Ammon's horn (tissue), 1 donor: ENCODE measurements at places on chromosomes 6 and 20.

DNA sequence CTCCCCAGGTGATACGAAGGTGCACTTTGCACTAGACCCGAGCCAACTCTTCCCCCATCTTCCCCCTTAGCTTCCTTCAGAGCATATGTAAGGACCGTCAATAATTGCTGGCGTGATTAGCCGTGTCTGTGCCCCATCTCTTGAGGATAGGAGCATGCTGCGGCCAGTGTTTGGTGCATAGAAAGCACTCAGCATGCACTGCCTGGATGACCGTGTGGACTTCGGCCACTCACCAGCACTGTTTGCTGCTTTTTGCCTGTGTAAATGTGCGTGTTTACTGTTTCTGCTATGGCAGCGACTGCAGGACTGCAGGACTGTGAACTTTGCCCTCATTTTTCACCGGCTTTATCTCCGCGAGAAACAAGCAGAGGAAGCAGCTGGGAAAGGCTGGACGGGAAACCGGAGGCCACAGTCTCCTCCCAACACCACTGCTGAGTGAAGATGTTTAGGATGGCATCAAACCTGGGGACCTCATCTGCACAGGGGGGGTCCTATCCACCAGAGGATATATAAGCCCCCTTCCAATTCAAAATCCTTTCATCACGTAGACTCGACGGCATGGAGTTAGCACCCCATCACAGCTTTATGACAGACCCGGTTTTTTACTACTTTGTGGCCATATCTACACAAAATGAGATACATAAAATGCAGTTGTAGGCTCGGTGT, 150.6 kb upstream of the AFDN start:
- no peak for DNase-seq

DNA sequence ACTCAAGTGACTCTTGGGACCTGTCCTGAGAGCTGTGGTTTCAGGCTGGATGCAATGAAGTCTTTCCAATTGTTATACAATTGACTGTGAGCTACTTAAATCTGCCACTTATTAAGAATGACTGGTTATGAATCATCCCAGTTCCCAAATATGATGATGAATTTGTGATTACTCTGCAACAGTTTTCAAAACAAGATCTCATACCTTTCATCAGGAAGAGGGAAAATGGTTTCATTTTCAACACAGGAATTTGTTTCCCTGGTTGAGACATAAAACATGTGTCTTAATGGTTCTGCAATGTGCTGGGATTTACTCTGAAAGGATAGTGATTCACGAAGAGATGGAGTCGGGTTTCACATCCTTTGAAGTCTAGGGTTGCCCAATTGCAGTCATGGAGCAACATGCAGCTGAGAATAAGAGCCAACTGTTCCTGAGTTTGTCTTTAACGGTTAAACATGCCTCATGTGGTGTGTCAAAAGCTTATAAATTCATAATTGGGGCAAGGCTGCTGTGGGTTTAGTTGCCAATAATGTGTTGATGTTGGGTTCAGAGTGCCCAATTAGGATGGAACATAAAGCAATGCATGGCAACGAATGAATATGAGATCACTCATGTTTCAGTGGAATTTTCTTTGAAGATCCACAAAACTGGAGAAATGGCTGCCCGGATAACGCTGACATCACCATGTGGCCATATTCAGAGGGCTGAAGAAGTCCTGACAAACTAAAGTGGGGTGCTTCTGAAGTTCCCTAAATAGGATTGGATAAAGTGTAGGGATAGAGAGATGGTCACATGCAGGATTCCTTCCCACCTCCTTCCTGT, 41.0 kb downstream of the CYP24A1 start:
- no peak for DNase-seq

- DNase-seq = no peak
Measured at GRCh38 chr6:89518352-89519055, 85.6 kb downstream of the ANKRD6 start.

DNA sequence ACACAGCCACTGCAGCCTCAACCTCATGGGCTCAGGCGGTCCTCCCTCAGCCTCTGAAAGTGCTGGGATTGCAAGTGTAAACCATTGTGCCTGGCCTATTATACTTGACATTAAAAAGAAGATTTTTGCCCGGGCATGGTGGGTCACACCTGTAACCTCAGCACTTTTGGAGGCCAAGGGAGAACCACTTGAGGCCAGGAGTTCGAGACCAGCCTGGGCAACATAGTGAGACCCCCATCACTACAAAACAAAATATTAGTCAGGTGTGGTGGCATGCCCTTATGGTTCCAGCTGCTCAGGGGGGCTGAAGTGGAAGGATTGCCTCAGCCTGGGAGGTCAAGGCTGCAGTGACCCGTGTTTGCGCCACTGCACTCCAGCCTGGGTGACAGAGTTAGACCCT, 42.4 kb downstream of the FAM217A start:
- no peak for DNase-seq

GRCh38 chr20:61937146-61937962, 128.3 kb downstream of the TAF4 start:
- DNase-seq = no peak

- no peak for DNase-seq
Measured at GRCh38 chr6:36235309-36235708, 34.6 kb upstream of the PNPLA1 start.

GRCh38 chr6:158499601-158500000, 60.3 kb upstream of the TMEM181 start:
- DNase-seq = no peak

- DNase-seq = peak; percentile 18
Measured at GRCh38 chr20:35226884-35227681, 593 bp downstream of the MMP24 start.

GRCh38 chr6:2179950-2180349, 65.5 kb downstream of the GMDS start:
- no peak for DNase-seq

GRCh38 chr6:157995458-157995857, 13.8 kb downstream of the SYNJ2 start:
- no peak for DNase-seq

DNA sequence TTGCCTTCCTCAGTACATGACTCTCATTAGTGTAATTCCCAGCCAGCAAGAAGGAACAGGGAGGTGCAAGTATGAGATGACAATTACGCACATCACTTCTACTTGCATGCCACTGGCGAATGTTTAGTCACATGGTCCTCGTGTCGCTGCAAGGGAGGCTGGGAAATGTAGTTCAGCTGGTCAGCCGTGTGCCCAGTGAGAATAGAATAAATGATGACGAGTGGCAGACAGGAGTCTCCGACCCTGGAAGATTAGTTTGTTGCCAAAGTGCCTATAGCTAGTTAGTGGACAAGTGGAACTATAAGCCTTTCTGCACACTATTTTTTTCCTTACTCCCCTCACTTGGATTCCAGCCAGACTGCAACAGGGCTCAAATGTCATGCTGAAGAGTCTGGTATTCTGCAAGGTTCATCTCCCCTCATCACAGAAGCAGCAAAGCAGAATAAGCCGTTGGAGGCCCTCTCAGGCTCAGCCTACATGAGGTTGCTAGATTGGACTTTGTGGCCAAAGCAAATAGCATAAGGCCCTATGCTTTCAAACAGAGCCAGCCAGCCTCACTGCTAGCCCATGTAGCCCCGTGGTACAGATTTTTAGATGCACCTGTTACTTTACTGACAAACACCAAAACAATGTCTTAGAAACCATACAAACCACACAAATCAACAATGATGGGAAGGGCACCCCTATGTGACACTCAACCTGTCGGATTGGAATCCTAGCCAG, 9.7 kb downstream of the LINC00237 start:
- DNase-seq = peak; percentile 84

DNA sequence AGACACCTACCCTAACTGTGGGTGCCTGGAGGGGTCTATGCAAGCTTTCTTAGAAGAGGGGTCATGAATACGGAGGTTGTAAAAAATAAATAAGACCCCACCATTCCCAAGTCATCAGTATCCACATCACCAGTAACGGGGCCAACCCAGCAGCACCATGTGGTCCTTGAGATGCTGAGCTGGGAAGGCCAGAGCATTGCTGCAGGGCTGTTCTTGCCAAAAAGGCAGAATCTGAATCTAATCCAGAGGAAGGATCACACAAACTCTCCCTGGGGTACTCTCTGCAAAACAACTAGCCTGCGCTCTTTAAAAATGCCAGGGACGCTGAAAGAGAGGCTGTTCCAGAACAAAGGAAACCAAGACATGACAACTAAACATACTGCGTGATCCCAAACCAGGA, 43.2 kb downstream of the SSR1 start:
- DNase-seq = no peak

- no peak for DNase-seq
Measured at GRCh38 chr20:50301712-50302111, 111.1 kb downstream of the CEBPB start.
